Activated CD4-positive, alpha-beta memory T cell treated with anti-CD3 and anti-CD28 coated beads, Interleukin-2, amount 10 ng/mL, durations not matched to agents 7 days and 5 days (primary cell): ENCODE measurements at places on chromosomes 5 and 9. TPM values are rescaled to one million over a fixed set of nuclear protein-coding genes. Genes with fewer than 3 reads are reported as not detected.

The DDX4 gene
- 0.83 TPM for total RNA-seq

DNA sequence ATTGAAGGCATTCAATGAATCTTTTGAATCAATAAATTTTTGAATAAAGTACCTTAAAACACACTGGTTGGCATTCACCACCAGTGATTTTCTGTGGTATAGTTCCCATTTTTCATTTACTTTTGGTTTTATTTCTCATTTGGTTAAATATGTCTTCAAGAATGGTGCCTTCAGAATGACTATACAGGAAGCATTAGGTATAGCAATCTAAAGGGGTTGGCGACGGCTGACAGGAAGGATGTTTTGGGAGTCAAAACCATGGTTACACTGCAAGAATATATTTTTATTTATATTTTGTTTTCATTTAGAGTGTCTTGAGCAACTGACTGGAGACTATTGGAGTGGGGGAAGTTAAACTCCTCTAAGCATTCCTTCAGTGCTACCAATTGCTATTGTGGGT, 235.7 kb downstream of the HTR1A start:
- no peak for DNase-seq

DNA sequence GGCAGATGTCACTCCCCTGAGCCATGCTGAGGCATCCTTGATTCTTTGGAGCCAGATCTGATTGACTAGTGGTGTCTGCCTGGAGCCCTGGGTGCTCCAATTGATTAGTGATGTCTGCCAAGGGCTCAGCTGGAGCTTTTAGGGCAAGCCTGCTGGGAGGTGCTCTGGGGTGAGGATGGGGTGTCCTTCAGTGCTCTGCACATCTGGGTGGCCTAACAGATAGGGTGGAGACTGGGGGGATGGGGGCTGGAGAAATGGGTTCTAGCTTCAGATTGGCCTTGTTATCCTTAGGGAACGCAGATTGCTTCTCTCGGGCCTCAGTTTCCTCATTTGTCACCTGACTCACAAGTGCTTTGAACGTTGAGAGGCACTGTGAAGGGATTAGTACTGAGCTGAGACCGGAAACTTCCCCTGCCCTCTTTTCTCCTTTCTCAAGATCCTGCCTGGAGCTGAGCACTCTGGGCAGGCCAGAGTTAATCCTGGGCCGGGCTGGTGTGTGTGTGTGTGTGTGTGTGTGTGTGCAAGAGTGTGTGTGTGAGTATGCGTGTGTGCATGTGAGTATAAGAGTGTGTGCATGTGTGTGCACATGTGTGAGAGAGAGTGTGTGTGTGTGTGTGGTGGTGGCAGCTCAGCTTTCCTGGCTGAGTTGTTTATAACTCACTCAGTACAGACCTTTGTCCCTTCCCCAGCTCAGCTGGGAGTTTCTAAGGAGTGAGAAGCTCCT, 5.6 kb upstream of the IER5L start:
- no peak for DNase-seq

DNA sequence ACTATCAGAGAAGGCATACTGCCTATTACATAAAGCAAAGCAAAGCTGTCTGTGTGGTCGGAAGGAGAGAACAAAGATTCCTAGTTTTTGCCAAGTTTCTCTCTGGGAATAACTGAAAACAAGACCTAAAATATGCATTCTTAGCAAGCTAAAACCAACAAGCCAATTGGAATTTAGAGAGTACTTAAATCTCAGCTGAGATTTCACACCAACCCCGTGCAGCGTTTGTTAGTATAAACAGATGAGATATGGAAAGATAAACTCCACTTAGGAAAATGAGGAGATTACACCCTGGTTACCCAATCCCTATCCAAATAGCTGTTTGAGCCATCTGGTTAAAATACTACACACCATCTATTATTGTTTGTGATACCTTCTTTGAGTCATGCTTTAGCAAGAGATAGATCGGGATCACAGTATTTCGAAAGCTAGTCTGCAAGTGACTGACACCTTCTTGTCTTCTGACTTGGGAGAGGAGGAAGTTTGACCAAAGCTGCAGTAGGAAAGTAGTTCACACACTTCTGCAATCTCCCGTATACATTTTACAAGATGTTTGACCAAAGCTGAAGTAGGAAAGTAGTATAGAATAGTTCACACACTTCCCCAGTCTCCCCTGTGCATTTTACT, 18.2 kb downstream of the FAF2 start:
- no peak for DNase-seq

DNA sequence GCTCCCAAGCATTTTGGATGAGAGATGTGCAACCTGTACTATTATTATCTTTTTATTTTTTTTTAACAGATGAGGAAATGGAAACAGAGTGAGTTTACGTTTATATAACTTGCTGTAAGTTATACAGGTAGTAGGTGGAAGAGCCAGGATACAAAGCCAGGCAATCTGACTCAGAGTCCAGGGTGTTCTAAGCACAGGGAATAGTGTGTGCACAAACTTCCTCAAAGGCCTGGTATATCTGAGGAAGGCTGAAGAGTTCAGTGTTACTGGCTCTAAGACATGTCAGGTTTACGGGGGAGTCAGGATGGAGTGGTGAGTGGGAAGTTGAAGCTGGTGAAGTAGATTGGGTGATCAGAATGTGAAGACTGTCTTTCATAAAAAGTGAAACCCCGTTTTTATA, 353.6 kb downstream of the KDM4C start:
- DNase-seq, result no peak

The SLC6A7 gene
- not detected for total RNA-seq

The SLC6A3 gene
- total RNA-seq, result not detected

GRCh38 chr9:129333617-129334104, 155.6 kb upstream of the IER5L start:
- DNase-seq, result no peak

The SCAMP1 gene
- 22.0 TPM for total RNA-seq

DNA sequence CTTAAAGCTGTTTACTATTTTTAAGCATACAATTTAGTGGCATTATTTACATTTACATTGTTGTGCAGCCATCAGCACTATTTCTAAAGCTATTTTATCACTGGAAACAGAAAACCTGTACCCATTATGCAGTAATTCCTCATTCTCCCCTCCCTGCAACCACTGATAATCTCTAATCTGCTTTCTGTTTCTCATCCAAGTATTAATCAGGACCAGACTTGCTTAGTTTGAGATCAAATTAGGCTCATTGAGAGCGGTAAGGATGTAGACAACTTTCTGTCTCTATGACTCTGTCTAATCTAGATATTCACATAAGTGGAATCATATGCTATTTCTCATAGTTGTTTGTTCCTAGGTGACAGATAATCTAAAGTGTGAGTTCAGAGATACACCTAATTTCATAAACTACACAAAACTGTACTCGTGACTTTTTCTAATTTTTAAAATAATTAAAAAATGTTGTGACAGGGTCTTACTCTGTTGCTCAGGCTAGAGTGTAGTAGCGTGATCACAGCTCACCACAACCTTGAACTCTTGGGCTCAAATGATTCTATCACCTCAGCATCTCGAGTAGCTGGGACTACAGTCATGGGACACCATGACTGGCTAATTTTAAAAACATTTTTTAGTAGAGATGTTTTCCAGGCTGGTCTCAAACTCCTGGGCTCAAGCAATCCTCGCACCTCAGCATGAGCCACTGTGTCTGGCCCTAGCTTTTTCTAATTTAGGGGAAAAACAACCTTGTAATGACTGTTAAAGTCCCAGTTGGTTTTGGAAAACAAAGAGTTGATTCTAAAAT, 37.6 kb downstream of the BDP1 start:
- no peak for DNase-seq

- DNase-seq, result no peak
Observed at GRCh38 chr9:7324152-7324598, 475.4 kb downstream of the DMAC1 start.

The LTC4S gene
- total RNA-seq, result 3.3 TPM

The NUTM2G gene
- not detected for total RNA-seq

DNA sequence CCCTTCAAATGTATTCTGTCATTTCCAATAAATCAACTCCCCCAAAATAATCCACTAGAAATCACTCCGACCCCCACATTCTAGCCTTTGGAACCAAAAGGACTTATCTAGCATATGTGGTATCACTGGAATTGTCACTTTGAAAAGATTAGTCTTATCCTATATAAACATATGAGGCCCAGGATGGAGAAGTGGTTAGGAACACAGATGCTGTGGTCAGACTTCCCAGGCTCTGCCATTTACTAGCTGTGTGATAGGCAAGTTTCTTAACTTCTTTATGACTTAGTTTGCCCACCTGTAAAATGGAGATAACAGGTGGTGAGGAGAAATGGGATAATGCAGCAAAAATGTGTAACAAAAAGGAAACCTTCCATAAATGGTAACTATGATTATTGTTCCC, 62.0 kb upstream of the GLRX start:
- no peak for DNase-seq

The CDH10 gene
- total RNA-seq, result not detected

DNA sequence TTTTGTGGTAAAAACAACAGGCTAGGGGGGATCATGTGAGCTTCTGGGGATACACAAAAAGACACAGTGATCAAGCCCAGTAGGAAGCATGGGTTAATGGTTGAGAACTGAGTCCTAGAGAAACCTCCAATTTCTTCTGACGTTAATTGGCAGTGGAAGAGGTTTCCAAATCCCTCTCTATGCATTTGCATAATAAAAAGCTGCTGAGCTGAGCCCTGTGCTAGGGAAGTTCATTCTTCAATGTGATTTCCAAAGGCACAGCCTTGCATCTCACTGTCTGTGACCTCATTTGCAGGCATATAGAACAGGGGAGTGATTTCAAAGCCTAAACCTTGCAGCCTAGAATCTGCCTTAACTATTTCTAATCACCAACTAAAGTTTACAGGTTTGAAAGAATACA, 812 bp downstream of the DNAH5 start:
- DNase-seq, result no peak

DNA sequence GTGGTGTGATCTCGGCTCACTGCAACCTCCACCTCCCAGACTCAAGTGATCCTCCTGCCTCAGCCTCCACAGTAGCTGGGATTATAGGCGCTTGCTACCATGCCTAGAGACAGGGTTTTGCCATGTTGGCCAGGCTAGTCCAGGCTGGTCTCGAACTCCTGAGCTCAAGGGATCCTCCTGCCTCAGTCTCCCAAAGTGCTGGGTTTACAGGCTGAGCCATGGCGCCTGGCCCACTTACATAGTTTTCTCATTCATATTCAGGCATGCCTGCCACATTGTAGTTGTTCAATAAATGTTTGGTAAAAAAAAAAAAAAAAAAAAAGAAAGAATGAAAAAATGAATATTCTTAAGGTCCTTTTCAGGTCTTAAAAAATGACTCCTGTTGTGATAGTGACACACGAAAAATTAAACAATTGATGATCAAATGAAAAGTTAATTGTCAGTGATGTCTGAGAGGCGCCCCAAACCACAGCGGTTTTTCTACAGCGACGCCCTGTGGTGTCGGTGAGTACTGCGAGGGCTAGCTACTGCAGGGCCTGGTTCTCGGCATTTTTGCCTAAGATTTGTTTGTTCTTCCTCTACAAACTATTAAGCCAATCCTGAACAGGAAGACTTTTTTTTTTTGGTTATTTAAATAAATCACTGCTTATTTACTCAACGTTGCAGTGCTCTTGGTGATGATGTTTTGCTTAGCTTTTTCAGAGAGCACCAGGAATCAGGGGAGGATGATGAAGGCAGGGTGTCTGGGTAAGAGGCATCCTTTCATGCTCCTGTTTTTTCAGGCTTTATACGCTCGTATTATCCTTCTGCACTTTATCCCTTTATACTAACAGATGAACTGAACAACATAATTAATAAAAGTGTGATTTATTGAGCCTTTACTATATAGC, 67.0 kb upstream of the DPYSL3 start:
- DNase-seq, result peak; percentile 26

DNA sequence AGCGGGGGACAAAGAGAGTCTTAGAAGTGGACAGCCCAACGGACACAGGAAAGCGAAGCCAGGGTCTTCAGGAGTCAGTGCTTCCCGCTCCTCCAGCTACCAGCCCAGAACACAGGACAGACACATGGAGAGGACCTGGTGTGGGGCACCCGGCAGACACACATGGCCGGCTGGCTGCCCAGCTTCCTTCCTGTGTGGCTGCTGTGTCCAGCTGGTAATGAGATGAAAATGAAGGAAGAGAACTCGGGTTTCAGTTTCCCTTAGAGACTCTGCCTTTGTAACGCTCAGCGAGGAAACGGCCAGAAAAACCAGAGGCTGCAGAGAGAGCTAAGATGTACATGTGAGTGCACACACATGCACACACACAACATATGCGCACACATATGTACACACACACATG, 87.5 kb downstream of the SECISBP2 start:
- no peak for DNase-seq

DNA sequence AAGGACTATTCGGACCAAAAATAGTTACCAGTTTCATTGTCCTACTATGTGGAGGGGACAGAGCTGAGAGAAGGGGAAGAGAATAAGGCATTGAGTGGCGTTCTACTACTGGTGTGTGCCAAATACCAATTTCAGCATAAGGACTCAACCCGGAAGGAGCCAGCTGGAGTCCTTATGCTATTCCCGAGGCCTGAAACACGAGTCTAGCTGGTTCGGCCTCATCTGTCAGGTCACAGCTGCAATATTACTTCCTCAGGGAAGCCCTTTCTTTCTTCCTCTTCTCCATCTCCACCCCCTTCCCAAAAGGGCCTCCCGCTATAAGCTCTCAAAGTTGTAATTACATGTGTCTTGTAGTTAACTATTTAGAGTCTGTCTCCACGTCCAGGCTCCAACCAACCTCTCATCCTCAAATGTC, 20.5 kb upstream of the FER start:
- no peak for DNase-seq

GRCh38 chr9:4563105-4563504, 72.8 kb downstream of the SLC1A1 start:
- no peak for DNase-seq

The ADAMTSL2 gene
- not detected for total RNA-seq

DNA sequence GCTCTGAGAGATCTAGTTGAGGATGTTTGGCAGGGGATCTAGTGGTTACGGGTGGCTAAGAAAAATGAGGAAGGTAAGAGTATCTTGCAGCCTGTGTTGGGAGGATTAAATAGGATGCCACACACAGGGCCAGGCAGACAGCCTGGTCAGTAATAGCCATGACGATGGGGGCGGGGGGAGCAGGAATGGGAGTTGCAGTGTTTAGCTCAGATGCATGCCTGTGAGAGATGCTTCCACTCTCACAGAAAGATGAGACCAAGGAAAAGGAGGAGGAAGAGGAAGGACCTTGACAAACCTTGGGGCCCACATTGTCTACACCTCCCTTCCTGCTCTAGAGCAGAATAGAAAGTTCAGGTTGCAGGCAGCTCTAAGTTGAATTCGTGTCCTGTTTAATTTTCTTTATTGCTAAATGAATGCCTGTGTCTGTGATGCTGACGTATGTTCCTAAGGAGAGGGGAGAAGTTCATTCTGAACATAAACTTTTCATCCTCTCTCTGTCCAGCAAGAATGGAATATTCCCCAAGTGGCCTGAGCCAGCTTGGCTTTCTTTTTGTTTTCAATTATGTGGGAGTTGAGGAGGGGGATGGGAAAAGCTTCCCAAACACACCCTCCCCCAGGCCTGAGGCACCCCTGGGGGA, 28.7 kb downstream of the TGFBI start:
- no peak for DNase-seq

The TIMD4 gene
- 2.4 TPM for total RNA-seq

The LIFR gene
- total RNA-seq, result 0.05 TPM

The STC2 gene
- 23.8 TPM for total RNA-seq

- no peak for DNase-seq
Observed at GRCh38 chr9:114953959-114954358, 23.6 kb upstream of the TNFSF8 start.

GRCh38 chr5:171450423-171451331, 31.2 kb downstream of the FGF18 start:
- peak; percentile 28 for DNase-seq

GRCh38 chr5:134500699-134501430, 24.6 kb upstream of the JADE2 start:
- DNase-seq, result no peak

GRCh38 chr5:157108976-157109375, at the start of gene HAVCR2:
Gene HAVCR2, minus strand, starts transcription at chr5:157109044. Its CDS starts 61 bp downstream, at chr5:157108983.
- DNase-seq, result peak; percentile 82
